ENCODE measurements at places on chromosomes 13 and 19.

GRCh38 chr13:19984430-19985218 lies 26.1 kb downstream of the ZMYM2 start:
- DNase-seq: no peak

GRCh38 chr13:46278474-46278873 lies 66.7 kb downstream of the LRRC63 start:
- DNase-seq: no peak

- no peak for DNase-seq
Measured at GRCh38 chr19:7928334-7928706, 2.4 kb upstream of the CTXN1 start.

DNA sequence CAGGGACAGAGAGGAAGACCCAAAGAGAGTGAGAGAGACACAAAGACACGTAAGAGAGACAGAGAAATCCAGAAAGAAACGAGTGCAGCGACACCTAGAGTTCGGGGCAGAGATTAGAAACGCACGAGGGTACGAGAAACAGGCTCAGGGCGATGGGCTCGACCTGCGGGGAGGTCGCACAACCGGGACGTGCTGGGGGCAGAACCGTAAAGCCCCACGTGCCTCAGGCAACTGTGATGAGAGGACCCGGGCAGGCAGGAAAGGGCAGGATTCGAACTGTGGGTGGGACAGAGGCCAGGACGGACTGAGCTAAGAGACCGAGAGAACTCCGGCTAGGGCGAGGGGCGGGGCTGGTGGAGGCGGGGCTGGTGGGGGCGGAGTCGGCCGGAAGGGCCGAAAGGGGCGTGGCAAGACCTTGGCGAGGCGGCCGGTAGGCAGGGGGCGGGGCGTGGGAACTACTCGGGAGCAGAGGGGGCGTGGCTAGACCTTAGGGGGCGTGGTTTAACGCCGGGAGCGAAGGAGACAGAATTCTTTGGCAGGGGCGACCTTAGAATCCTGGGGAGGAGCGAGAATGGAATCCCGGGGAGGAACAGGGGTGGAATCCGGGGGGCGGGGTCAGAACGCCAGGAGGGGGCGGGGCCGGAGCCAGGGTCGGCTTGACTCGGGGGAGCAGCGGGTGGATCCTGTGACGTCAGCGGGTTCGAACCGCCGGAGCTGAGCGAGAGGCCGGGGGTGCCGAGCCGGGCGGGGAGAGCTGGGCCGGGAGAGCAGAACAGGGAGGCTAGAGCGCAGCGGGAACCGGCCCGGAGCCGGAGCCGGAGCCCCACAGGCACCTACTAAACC lies at the start of gene NECTIN2:
TSS of gene NECTIN2 (plus strand) at position 686 of the 843 bp plus-strand sequence. CDS start 229 bp downstream, outside the sequence.
- peak; percentile 71 for DNase-seq

DNA sequence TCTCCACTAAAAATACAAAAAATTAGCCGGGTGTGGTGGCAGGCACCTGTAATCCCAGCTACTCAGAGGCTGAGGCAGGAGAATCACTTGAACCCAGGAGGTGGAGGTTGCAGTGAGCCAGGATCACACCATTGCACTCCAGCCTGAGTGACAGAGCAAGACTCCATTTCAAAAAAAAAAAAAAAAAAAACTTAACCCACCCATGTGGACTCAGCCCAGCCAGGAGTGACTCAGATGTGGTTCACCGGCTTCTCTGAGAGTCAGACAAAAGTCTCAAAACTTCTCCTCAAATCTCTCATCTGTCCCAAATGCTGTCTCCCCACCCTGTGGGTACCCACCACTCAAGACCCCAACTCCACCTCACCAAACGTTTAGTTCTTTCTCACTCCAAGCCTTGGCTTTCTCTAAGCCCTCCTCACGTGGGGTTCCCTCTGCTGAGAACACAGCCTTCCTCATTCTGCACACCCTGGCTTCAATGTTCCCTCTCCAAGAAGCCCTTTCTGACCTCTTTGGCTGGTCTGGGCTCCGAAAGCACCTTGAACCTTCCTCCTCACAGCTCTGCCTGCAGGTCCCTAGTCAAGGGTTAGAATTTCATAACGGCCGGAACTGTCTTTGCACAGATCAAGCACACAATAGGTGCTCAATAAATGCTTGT lies 11.1 kb upstream of the RAB3A start:
- no peak for DNase-seq

DNA sequence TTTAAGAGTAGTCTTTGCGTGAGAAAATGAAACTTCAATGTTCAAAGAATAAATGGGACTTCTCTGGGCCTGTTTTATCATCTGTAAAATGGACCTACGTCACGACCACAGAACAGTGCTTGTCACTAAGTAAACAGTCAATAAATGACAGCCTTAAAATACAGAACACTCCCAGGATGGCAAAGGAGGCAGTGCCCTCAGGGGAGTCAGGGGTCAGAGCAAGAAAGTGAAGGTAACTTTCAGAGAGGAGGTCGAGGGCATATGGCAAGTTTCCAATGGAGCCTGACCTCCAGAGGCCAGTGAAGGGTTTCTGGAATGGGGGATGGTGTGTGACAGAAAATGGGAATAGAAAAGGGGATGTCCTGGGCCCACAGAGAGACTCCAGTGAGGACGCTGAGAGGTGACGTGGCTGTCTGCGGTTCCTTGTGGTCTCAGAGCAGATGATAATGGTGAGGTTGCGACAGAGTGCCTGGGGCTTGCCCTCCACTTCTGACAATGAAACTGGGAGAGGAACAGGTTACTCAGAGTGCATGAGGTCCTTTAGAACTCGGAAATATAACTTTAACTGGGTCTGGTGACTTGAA lies 91.8 kb downstream of the UBL3 start:
- DNase-seq: peak; percentile 48

DNA sequence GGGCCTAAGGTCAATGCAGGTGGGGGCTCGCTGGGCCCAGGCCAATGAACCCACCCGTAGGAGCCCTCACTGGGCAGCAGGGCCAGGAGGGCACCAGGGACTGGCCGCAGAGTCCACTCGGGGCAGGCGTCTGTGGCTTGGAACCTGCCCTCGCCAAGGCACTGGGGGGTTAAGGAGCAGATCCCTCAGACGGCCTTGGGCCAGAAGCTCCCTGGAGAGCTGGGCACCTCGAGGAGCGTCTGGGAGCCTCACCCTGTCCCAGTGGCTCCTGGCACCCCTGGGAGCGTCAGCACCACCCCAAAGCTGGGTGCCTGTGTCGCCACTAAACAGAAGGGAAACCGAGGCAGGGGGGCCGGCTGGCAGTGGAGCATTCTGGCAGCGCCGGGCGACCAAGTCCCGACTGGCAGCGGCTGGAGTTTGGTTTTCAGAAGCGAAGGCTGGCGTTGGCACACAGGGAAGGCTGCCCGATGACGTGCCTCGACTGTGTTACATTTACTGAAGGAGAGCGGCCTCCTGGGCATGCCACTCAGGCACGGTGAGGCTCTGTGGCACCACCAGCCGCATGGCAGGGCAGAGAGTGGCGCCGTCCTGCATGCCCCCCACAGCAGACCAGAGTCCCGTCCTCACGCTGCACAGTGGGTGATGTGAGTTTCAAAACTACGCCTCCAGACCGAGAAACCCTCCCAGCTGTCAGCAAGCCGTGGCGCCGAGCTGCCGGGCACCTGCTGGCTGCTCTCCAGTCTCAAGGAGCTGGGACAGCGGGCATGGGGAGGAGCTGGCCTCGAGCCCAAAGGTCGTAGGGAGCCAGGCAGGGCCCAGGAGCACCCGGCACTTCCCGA lies 9.2 kb upstream of the MEX3D start:
- DNase-seq: no peak

- no peak for DNase-seq
Measured at GRCh38 chr13:25067064-25067463, 28.9 kb upstream of the PABPC3 start.
